Amniotic stem cell (primary cell): ENCODE measurements at places on chromosomes 5 and 9.

- no peak for DNase-seq
These were observed 1.7 kb downstream of the SNCB start for GRCh38 chr5:176628406-176629228.

GRCh38 chr5:6902597-6902996 lies 189.4 kb downstream of the TENT4A start:
- no peak for DNase-seq

DNA sequence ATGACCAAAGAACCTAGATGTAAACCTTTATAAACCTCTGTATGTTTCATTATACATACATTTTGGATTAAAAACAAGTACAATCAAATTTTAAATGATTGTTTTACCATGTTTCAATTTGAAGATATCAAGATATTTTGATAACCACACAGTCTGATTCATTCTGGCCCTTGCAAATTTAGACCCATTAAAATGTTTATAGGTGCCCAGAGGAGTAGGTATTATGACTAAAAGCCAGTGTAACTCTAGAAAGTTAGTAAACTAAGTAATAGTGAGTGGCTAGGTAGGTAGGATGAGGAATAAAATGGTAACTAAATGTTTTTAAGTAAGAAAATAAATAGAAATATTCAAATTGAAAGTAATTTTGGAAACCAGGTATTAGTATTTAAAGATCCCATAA lies 165.5 kb downstream of the PBX3 start:
- no peak for DNase-seq

DNA sequence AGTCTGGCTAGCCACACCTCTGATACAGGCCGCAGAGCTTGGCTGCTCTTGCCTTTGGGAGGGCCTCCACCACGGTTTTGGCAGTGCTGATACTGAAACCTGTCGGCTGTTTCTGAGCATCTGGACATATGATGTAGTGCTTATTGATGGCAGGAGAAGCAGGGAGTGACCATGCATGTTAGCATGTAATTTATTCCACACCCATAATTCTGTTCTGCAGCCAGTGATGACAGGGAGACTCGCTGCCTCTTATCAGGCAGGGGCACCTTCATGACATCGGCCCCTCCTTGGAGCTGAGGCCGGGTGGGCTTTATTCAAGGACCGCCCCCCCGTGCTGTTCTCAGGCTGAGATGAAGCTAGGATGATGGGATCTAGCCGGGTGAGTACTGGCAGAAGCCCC lies 49.0 kb downstream of the OLFM1 start:
- no peak for DNase-seq

GRCh38 chr5:139838381-139839197 lies 43.0 kb downstream of the PSD2 start:
- DNase-seq = no peak

DNA sequence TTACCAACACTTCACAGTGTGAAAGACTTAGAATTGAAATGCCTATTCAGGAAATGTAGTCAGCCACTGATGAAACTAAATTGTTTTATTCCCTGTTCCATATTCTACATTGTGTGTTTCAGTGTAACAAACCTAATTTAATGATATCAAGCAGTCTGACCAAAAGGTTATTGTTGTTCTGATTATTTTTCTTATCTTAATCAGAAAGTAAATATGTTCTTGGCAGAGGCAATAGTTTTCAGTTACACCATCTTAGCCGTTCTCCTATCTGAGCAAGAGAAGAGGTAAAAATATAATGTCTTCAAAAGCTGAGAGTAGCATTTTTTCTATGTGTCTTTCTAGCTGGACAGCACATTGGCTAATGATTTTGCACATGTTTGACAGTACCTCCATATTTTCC lies 17.1 kb downstream of the CDC26 start:
- DNase-seq = no peak

DNA sequence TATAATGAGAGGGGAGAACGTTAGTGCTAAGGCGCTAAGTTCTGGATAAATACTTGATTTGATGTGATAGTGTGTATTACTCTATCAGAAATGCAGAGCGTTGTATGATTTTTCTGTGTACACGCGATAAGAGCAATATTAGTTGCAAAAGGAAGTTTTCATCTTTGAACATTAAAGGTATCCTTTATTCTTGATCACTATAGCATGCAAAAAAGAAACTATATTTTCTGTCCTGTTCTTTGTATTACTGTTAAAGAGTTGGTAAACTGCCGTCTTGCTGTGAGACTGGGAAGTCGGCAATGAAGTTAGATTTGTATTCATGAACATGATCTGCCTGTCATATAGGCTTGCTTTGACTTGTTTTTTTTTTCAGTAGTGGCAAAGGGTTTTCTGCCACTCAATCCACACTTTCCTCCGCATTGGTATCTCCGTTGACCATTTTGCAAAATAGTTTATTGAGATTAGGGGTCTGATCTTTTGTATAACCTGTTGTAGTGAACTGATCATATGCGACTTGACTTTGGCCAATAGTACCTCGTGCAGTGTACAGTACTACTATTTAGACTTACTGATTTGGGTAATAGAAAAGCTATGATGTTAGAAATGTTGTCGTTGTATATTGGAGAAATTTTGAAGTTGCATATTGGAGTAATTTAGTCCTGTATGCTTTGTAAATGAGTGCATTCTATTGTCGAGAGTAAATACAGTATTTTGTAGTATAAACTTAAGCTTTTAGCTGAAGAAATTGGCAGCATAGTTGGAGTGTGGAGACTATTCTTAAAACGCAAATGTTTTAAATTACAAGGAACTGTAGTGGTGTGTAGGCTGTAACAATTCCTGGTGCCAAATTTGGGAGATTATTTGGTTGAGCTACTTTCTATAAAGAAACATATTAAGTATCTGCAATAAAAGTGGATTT lies 1.7 kb downstream of the DENND4C start:
- DNase-seq = no peak

DNA sequence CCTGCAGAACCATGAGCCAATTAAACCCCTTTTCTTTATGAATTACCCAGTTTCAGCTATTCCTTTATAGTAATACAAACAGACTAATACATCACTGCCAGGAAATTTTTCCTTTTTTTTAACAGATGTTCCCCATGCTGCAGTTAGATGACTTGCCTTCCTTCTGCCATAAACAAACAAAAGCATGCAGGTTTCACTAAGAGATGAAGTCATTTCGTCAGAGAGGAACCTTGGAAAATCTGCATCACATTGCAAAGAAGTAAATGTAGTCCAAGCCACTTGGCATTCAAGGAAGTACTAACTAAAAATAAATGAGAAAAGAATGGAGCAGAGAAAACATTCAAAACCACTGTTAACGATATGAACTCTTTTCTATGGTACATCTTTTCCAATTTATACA lies 194.1 kb upstream of the EFNA5 start:
- DNase-seq = no peak

DNA sequence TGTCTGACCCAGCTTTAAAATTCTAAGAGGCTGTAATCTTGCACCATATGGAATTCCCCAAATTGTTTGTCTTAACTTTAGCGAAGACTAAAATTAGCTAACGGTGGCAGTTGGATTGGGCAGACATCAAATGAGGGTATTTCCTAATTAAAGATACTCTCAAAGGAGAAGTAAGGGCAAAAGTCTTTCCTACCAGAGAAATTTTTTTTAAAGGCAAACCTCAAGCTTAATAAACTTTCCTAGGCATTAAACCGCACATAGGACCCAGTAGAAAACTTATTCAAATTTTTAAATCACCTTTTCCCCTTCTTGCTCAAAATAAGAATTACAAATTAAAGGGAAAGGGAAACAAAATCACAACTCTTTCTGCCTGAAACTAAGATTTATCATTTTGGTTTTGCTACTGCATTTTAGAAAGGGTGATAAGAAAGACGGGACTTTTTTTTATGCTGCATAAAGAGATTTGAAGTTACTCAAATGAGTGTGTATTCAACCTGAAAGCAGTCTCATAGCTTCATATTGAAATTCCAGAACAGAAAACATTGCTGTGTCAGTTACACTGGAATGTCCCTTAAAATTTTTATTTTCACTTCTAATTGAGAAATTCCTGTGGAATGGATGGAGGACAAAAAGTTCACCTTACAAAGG lies 189.1 kb upstream of the PTGER4 start:
- no peak for DNase-seq

GRCh38 chr9:76751001-76751400 lies 13.2 kb upstream of the PCA3 start:
- DNase-seq = no peak

DNA sequence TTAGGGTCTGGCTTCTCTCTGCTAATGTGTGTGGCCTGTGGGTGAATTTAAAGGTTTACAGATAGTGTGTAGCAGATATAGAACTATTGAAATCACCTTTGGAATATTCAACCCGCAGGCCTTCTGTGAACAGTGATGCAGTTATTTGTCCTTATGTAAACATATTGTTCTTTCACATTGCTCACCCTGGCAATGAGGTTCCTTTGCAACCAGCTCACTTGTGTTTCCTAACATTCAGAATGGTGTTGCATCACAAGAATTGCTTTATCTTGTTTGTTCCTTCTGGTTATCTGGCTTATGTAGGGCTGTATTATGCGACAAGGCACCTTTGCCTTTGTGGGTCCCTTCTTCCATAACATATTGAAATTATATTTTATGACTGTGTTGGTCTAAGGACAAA lies 370.3 kb downstream of the NNT start:
- DNase-seq = no peak

GRCh38 chr9:3977614-3978112 lies 322.2 kb downstream of the GLIS3 start:
- DNase-seq = no peak

DNA sequence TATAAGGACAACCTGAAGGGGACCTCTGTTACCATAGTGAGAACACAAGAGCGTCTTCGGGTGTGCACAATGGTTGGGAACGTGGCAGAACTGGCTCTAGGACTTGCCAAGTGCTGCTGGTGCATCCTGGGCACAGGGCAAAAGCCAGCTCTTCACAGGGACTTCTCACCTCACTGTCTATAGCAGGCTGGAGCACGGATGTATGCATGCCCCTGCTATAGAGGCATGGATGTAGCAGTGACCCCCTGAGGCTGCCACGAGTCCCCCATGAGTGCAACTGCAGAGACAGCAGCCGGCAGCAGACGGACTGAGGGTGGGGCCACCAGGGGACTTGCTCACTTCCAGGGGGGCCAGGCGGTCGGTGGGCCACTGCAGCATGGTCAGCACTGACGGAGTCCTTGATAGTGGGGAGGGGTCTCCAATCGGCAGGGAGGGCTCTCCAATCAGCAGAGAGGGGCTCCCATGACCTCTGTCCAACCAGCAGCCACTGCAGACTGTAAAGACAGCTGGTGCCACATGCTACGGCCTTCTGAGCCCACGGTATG lies 64.9 kb downstream of the SEMA4D start:
- DNase-seq = no peak

DNA sequence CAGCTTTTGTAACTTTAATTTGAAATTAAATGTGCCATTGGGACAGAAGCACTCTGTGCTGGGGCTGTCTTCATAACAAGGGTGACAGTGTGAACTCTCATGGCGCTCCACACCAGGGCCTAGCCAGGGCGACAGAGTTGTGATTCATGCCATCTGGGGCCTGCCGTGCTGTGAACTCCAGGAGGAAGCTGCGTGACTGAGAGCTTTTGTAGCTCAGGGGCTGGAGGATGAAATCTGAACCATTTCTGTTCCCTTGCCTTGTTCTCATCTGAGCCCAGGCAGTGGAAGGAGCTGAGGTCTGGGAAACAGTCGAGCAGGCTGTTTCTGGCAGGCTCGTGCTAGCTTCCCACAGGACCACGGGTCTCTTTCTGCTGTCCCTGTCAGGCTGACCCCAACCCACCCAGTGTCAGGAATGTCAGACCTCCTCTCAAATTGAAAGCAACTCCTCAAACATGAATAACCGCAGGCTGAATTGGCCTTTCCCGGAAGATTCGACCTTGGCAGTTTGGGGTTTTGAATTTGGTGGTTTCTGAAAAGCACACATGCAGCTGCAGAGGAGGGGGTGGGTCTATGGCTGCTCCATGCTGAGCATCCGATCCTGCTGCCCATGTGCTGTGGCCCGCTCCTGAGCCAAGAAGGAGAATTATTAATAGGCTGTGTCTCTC lies 69.2 kb upstream of the RPS23 start:
- peak; percentile 69 for DNase-seq

DNA sequence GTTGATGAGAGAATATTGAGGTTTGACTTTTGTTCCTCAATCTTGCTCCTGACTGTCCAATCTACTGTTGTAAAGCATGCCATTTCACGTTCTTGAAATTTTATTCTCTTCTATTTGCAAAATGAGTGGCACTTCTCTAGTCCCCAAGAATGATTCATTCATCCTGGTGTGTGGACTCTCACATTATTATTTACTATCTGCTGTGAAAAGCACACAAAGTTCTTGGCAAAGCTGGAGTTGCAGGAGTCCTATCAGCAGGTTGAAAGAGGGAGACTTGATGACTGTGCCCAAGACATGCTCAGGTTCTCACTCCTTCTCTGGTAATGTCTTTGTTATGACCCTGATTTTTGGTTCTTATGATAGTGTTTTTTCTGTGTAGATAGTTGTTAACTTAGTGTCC lies 382.6 kb downstream of the DMRTA1 start:
- no peak for DNase-seq

DNA sequence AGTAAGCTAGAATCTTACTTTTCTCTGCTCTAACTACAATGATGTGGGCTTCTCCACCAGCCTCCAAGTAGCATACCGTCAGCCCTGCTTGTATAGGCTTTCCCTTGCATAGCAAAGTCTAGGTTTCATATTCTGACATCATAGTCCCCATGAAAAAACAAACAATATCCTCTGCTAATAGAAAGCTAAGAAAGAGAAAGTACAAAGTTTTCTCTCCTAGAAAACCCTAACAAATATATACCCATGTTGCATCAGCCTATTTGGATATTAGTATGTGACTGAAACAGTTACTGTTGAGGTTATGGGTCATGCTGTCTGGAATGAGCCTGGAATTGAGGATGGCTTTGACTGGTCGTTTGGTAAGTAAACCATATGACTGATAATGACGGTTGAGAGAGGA lies 1696.0 kb downstream of the MAT2B start:
- no peak for DNase-seq

GRCh38 chr5:41009232-41009631 lies 61.9 kb downstream of the MROH2B start:
- peak; percentile 35 for DNase-seq

DNA sequence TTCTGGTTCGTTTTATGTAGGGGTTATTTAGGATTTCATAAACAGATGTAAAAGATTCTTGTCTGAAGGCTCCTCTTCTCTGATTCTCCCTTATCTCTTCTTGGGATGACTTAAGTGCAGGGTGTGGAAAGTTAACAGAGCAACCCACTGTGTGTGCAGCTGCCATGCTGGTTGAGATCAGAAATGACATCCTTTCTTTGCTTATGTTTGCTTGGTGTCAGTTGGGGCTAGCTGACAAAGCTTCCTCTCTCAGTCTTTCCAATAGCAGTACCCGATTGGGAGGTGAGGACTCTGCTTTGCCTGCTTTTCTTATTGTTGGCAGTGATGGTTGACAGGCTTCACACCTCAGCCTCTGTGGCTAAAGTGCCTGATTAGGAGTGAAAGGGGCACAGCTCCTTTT lies 26.5 kb downstream of the OGN start:
- DNase-seq = no peak

DNA sequence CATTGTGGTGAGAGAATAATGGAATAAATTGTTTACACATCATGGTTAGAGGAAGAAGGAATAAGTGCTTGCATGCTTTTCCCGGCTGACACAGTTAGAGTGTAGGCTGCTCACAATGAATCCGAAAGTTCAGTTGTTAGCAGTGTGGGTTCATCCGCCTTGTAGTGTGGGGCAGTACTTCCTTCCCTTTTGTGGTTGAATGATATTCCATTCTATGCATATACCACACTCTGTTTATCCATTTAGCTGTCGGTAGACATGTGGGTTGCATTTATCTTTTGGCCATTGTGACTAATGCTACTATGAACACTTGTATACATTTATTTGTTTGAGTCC lies 84.0 kb downstream of the COL5A1 start:
- DNase-seq = no peak

- DNase-seq = no peak
These were observed 852 bp downstream of the ARHGEF37 start for GRCh38 chr5:149581931-149582768.
